Midbrain (tissue), 1 donor: ENCODE measurements at places on chromosomes 5 and 9.

- no peak for DNase-seq
Measured at GRCh38 chr5:171264843-171265242, 44.2 kb upstream of the TLX3 start.

DNA sequence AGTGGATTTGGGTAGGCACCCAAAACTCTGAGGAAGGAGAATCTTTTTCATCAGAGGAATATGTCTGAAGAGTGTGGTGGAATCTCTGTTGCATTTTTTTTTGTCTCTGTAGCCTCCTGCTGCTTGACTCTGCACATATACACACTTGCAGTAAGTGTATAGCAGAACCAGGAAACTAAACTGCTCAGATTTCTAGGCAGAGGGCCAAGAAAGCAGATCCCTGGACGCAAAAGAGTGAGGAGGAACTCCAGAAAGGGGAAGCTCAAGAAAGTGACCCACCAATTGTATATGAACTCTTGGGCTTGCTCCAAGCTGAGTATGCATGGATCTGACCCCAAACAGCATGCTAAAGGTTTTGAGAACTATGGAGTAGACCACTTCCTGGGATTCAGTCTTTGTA lies 181.8 kb downstream of the GADD45G start:
- peak; percentile 43 for DNase-seq

DNA sequence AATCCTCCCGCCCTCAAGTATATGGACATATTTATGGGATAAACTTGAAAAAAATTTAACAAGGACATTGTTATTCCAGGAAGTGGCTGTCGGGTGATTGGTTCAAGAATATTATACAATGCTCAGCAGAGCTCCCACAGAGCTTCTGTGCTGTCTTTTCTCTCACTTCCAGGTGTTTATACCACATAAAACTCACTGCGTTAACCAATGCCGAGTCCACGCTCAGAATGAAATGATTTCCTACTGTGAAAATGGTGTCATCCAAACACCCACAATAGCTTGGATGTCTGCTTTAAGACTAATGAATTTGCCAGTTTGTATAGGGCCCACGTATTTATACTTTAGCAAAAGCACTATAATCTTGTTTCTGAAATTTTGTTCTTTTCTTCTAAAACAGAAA lies 368.2 kb downstream of the NDUFS4 start:
- no peak for DNase-seq

DNA sequence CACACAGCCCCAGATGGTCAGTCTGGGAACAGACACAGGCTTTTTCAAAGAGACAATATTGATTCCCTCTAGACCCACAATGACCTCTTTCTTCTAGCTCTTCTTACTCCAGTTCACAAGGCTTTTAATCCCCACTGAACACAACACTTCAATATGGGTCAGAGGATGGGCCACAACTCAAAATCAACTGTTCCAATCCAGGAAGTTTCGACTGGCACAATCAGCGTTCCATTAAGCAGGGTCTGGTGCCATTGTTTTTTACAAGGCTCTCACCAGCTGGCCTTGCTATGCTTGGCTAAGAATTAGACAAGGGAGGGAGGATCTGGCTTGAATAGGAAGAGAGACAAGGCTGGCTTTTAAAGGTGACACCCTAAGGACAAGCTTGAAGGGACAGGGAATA lies 199.4 kb upstream of the SLC24A2 start:
- peak; percentile 51 for DNase-seq

DNA sequence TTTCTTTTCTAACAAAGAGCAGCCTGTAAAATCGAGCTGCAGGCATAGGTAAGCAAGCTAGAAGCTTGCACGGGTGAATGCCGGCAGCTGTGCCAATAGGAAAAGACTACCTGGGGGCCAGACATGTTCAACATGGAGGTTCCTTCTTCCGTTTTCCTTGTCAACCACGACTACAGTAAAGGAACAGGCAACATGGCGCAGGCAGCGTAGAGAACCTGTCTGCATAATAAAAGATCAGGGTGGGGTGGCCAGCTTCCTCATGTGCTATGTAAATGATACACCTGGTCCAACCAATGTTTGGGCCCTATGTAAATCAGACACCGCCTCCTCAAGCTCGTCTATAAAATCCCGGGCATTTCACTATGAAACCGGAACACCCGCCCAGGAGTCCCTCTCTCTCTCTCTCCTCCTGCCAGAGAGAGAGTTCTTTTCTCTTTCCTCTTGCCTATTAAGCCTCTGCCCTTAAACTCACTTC lies 103.8 kb upstream of the LIFR start:
- no peak for DNase-seq

GRCh38 chr9:114372921-114373448 lies 14.8 kb downstream of the AKNA start:
- DNase-seq = peak; percentile 47

GRCh38 chr9:120985819-120986222 lies 59.2 kb upstream of the TRAF1 start:
- DNase-seq = peak; percentile 50

DNA sequence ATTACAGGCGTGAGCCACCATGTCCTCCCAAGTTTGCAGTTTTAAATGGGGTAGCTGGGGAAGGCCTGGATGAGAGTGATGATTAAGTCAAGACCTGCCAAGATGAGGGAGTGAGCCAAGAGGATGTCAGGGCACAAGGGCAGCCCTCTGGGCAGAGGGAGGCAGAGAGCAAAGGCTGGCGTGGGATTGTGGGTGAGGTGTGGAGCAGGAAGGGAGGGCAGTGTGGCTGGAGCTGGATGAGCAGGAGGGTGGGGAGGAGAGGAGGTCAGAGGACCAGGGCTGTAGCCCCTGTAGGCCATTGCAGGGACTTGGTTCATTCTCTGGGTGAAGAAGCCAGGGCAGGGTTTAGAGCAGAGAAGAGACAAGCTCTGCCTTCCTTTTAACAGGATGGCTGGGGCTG lies 53.7 kb upstream of the CTNNA1 start:
- DNase-seq = no peak

DNA sequence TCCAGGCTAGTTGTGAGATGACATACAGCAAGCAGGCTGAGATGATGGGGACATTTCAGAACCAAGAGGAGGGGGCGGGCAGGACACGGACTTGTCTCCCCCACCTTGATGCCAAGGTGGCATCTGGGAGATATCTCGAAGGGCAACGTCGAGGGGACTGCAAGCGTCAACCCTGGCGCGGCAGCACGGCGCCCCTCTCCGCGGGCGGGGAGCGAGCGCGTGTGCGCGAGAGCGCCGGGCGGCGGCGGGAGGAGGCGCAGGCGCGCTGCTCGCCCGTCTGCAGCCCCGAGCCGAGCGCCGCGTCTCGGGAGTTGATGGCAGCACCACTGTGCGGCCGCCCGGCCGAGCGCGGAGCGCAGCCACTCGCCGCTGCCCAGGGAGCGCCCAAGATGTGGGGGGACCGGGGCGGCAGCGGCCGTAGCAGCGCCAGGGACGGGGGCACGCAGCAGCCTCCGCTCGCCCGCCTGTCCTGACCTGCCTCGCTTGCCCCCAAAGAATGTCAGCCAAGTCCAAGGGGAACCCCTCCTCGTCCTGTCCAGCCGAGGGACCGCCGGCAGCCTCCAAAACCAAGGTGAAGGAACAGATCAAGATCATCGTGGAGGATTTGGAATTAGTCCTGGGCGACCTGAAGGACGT lies at the start of gene PRR16:
Gene PRR16 (plus strand): TSS at position 310 of the 636 bp plus-strand sequence.
- DNase-seq = peak; percentile 71

- no peak for DNase-seq
Measured at GRCh38 chr5:149298163-149298562, 26.5 kb downstream of the AFAP1L1 start.

GRCh38 chr5:168481330-168481788 lies 4.9 kb upstream of the RARS1 start:
- DNase-seq = no peak

DNA sequence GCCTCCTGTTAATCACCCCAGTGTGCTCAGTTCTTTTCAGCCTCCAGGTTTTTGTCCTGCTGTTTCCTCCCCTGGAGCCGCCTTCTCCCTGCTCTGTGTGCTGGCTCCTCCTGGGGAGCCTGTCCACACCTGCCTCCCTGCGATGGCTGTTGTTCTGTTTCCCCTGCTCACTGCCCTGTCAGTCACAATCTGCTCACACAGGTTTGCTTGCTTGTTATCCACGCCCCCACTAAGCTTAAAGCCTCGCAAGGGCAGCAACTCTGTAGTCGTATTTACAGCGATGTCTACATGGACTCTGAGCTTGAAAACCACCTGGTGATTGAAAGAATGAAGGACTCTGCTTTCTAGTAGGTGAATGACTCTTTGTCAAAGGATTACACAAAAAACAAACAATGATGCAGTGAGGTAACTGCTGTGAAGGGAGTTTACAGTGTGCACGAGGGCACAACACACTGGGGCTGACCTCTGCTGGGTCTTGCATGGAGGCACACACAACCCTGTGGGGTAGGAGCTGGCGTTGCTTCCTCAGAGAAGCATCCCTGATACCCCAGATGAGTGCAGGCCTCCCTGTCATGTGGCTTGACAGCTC lies 39.6 kb upstream of the TEX48 start:
- DNase-seq = no peak

DNA sequence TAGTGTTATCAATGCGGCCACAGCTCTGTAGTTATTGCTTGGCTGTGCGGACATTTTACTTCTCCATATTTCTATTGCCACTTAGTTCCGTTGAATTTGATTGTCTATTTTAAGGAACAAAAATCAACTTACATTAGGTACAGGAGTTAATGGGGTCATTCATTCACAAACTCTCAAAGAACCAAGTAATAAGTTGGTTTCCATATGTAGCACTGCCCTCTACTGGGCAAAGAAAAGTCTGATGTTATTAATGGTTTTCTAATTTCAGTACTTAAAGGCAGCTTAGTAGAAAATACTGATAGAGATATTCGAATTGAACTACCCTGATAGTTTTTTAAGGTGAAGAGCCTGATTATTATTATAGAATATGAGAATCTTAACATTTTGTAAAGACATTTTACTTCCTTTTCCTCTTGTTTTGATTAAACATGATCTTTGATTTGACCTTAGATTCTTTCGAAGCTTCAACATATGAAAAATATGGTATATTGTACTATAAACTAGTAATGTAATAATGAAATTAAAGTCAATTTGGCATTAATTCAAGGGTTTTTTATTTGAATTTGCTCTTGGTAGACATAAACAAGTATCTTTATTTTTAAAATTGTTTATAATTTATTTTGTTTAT lies 119.5 kb upstream of the CTNND2 start:
- peak; percentile 65 for DNase-seq

DNA sequence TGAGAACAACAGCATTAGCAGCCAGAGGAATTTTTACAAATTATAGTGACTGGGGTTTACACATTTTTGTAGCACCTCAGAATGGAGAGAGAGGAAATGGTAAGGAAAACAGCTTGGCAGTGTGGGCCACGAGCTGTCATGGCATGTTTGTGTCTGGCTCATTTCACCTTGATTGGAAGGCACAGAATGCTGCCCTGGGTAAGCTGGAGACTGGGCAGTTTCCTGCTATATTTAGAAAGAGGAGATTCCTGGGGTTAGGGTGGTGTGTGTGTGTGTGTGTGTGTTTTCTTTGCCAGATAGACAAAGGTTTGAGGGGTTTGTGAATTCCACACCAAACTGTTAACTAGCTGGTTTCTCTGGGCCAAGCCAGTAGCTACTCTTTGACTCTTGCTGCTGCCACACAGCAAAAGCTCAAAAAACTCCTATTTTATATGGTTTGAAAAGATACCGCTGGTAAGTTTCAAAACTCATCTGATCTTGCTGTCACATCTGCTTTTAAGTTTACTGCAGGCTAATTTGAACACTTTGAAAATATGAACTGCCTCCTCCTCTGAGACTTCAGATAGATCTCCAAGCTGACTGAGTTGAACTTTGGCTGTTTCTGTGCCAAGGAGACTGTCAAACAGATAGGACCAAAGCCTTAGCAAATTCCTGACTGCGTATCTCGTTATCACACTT lies 9.1 kb downstream of the ARHGAP26 start:
- no peak for DNase-seq

- no peak for DNase-seq
Measured at GRCh38 chr5:36371366-36371765, 69.7 kb upstream of the RANBP3L start.

DNA sequence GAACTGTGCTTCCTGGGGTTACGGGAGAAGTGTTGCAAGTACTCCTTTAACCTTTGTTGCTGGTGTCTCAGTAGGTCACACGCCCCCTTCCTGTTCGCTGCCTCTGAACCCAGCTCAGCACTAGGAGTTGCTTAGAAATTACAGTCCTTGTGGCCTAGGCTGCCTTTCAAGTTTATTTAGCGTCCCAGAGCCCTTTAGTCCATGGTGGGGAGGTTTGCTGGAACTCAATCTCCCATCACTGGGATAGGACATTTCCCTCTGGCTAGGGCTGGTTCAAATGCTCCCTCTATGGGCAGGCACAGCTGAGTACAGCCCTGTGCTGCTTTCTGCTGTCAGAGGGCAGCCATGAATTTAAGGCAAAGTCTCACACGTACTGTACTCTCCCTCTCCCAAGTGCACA lies 4.7 kb downstream of the IFNA8 start:
- DNase-seq = peak; percentile 48

GRCh38 chr5:54704333-54704732 lies 186.8 kb downstream of the SNX18 start:
- no peak for DNase-seq

- no peak for DNase-seq
Measured at GRCh38 chr5:57513785-57514184, 31.2 kb upstream of the ACTBL2 start.

GRCh38 chr5:112333331-112333781 lies 85.7 kb downstream of the EPB41L4A start:
- no peak for DNase-seq

DNA sequence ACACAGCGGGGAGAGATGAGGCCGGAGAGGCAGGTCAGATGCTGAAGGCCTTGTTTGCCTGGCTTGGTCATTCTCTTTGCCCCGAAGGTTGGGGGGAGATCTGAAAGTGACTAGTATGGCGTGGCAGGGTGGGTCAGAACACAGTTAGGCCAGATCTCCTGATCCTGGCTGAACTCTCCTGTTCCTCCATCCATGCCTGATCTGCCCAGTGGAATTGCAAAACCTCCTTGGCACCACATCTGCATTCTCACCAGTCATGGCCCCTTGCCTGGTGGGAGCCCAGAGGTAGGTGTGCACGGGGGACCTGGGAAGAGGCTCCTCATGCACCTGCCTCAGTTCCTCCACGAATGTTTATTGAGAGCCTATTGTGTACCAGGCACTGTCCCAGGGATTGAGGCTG lies 23.2 kb downstream of the TEX53 start:
- DNase-seq = no peak

GRCh38 chr5:109105631-109106267 lies 304.0 kb downstream of the PJA2 start:
- no peak for DNase-seq

GRCh38 chr5:133278317-133278716 lies 226.5 kb downstream of the HSPA4 start:
- DNase-seq = no peak

- DNase-seq = peak; percentile 42
Measured at GRCh38 chr5:139104577-139105276, 93.4 kb downstream of the SIL1 start.

GRCh38 chr5:138955013-138955660 lies 80.0 kb upstream of the LRRTM2 start:
- peak; percentile 40 for DNase-seq

- DNase-seq = no peak
Measured at GRCh38 chr5:149337736-149338135, 7.6 kb upstream of the GRPEL2 start.

- no peak for DNase-seq
Measured at GRCh38 chr9:5441043-5441442, 3.3 kb upstream of the PLGRKT start.

GRCh38 chr9:38401994-38402393 lies 9.5 kb downstream of the ALDH1B1 start:
- DNase-seq = no peak
